Activated naive CD4-positive, alpha-beta T cell treated with anti-CD3 and anti-CD28 coated beads for 36 hours (primary cell): ENCODE measurements at places on chromosomes 5 and 9. TPM values are rescaled to one million over a fixed set of nuclear protein-coding genes. Genes with fewer than 3 reads are reported as not detected.

The ZNF608 gene
- not detected for total RNA-seq

GRCh38 chr5:138844812-138845513 is 30.2 kb downstream of the LRRTM2 start:
- H3K4me3 ChIP-seq, result no peak overlapping the region
- DNase-seq, result no peak
- H3K27ac ChIP-seq, result no peak overlapping the region

GRCh38 chr5:124234022-124234769 is 512.2 kb downstream of the ZNF608 start:
- no peak for DNase-seq
- no peak overlapping the region for H3K27ac ChIP-seq
- no peaks in the 10 kb centered on the region for H3K4me1 ChIP-seq
- no peak overlapping the region for H3K4me3 ChIP-seq
- H3K36me3 ChIP-seq, result no peaks in the 10 kb centered on the region

The PPIC gene
- not detected for total RNA-seq

- DNase-seq, result no peak
- H3K4me1 ChIP-seq, result peaks cover 24% of the 10 kb centered on the region
- H3K36me3 ChIP-seq, result no peaks in the 10 kb centered on the region
Measured at GRCh38 chr9:6109986-6110385, 94.6 kb upstream of the RANBP6 start.
